Fibroblast of pulmonary artery (primary cell): ENCODE measurements at places on chromosomes 16 and 17.

- no peak for DNase-seq
Observed at GRCh38 chr17:72555052-72555451, 434.2 kb downstream of the SOX9 start.

DNA sequence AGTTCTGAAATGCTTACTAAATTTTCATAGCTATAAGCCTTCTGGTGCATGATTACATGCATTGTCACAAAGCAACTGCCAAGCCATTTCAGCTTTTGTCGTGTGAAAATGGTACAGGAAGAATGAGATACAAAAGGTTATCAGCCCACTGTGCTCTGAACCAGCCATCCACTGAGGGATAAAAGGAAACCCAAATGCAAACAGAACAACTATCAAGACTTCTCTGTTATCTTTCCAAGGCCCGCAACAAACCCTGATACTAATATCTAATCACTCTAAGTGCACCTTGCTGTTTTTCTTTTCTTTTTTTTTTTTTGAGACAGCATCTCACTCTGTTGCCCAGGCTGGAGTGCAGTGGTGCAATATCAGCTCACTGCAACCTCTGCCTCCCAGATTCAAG lies 109.0 kb downstream of the FTO start:
- DNase-seq, result no peak

DNA sequence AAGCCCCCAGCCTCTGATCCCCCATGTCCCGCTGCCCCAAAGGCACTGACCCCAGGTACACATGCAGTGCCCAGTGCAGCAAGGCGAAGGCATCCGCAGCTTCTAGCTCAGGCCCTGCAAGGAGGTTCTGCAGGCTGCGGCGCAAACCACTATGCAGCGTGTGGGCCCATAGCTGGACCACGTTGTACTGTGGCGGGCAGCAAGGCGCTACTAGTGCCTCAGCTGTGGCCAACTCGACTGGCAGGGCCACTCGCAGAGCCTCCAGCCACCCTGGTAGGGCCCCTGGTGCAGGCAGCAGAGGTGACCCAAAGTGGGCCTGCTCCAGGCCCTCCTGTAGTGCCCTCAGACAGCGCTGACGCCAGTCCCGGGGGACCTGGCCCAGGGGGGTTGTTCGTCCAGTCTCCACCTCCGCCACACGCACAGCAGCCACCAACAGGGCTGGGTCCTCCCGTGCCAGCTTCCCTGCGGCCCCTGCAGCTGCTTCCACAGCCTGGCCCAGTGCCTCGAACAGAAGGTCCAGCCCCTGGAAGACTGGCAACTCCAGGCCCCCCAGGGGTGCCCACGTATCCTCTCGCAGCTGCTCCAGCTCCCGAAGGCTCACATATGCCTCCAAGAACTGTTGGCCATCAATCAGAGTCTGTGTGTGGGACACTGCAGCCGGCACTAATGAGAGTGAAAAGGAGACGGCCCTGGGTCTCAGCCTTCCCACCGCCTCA lies 2.6 kb downstream of the EXOC3L1 start:
- no peak for DNase-seq

- DNase-seq, result peak; percentile 67
Observed at GRCh38 chr17:4986951-4987766, at the start of gene CAMTA2. CAMTA2 (minus strand) TSS chr17:4987675; CDS start chr17:4986222, 1,453 bp downstream.

DNA sequence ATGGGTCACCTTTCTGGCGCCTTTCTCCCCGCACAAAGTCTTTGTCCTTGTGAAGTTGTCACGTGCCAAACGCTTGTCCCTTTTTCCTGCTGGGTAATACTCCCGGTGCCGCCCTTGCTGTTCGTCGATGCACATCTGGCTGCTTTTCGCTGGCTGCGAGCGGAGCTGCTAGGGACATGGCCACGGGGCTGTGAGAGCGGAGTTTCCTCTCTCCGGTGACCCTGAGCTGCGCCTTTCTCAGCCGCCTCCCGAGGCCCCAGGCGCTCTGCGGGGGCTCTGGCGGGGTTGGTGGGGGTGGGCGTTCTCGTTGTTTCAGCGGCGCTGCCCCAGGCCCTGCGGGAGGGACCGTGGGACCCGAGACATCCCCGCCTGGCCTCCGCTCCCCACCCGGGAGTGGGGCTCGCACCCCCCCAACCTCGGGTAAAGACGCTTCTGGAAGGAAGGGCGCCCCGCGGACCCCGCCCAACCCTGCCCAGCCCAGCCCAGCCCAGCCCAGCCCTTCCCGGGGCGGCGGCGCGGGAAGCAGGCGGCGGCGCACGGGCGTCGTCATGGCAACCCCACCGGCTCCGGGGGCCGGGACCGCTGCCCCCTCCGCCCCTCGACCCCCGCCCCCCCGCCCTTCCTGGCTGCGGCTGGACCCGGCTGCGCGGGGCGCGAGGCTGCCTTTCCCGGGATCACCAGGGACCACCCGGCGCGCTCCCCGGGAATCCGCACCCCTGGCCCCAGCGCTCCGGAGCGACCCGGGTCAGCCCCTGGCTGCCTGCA lies 12.3 kb downstream of the CHMP6 start:
- no peak for DNase-seq

GRCh38 chr17:56679777-56680422 lies 86.4 kb downstream of the NOG start:
- no peak for DNase-seq

DNA sequence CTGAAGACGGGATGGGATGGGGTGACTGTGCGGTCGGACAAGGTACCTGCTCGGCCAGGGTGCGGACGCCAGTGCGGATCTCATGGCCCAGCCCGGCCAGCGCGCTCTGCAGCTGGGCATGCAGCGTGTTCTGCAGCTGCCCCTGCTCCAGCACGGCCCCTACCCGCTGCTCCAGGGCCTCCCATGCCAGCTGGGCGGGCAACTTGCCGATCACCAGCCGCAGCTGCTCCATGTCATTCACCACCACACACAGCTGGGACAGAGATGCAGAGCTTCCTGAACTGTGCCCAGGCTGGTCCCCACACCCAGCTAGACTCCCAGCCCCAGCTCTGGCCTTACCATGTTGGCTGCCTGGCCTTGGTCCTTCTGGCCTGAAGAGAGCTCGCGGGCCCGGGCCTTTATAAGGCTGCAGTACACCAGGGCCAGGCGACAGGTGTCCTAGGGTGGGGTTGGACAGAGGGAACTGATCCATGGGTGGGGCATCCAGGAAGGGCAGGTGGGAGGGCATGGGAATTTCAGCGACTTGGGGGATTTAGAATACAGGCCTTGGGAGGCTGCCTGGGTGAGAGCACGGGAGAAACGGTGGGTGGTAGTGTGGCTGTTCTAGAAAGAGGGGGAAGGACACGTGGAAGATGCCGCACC lies 9.8 kb downstream of the UNC13D start:
- no peak for DNase-seq
